ENCODE measurements at places on chromosomes 6 and 20. TPM values are rescaled to one million over a fixed set of nuclear protein-coding genes. Genes with fewer than 3 reads are reported as not detected.

- no peak for DNase-seq
These were observed 53.8 kb downstream of the MACROD2 start for GRCh38 chr20:14049111-14049510.

- DNase-seq = no peak
These were observed 153.6 kb downstream of the NFATC2 start for GRCh38 chr20:51388756-51389542.

GRCh38 chr6:158026054-158026900 lies 44.6 kb downstream of the SYNJ2 start:
- peak; percentile 90 for DNase-seq

OR2B6 gene
- polyA plus RNA-seq = 0.30 TPM

Measured in left lung (tissue), 14 donors.